GM04503 (cell line): ENCODE measurements at places on chromosomes 12 and 14.
A peak's percentile ranks its signal among the peaks of the same experiment; 100 is the strongest.

- DNase-seq: no peak
Observed at GRCh38 chr12:8823565-8824300, 1.3 kb downstream of the A2ML1 start.

GRCh38 chr12:119044094-119044493 lies 62.8 kb downstream of the SRRM4 start:
- no peak for DNase-seq

DNA sequence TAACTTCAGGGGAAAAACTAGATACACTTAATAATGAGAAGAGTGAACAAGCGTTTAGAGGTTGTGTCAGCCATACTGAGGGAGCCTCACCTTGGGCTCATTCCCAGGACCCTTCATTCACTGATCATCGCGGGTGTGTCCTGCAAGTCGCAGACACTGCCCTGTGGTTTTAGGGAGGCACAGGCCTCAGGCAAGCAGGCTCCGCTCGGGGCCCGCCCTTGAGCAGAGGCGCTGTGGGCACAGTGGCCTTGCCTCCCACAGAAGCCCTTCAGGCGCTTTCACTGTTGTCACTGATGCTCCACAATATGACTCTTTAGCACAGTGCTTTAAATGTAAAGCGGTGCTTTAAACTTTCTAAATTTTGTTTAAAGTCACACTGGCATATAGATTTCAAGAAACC lies 67.4 kb downstream of the DDX51 start:
- DNase-seq: no peak

DNA sequence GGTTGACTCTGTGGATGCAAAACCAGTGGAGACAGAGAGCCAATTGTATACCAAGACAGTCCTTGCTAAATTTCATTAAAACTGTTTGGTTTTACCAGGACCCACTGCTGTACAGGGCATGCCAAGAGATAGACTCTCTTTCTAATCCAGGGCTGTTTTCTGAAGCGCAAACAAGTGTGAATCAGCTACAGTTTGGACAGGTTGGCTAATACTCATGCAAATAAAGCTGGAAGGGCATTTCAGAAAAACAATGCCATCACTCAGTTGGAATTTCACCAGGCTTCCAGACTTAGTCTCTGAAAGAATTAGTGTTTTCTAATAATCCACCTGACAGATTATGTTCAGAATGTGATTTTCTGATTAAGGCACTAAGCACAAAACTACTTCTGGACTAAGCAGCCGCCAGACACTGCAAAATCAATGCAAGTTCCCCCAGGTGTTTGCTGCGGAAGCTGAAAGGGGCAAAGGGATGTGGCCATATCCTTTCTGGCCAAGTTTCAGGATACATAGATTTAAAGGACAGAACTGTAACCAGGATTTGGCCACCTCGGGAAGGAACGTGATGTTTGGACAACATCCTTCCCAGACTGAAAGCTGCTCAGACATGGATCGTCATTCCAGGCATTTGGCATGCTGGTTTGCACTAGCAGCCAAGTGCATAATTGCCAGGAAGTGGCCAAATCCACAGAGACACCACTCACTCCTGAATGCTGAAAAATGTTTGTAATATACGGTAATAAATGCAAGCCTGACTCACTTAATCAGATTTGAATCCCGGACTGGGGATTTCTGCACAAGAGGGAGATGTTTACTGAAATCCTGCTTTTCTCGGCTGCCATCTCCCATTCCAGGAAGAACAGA lies 32.0 kb upstream of the CDKN3 start:
- DNase-seq: peak; percentile 59

DNA sequence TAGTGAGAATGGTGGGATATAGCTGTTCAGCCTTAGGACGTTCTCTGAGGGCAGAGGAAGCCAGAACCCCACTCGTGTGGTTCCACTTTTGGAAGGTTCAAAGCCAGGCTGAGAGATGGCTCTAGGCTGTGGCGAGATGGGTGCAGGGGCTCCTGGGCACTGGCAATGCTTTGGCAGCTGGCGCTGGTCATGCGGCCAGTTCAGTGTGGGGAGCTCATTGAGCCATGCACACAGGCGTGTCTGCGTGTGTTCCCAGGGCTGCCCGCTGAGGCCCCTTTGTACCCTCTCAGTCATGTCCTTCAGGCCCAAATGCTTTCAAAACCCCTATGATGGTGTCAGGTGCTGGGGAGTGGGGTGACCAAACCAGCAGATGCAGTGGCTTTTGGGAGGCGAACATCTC lies 1.7 kb downstream of the TEX22 start:
- DNase-seq: no peak

DNA sequence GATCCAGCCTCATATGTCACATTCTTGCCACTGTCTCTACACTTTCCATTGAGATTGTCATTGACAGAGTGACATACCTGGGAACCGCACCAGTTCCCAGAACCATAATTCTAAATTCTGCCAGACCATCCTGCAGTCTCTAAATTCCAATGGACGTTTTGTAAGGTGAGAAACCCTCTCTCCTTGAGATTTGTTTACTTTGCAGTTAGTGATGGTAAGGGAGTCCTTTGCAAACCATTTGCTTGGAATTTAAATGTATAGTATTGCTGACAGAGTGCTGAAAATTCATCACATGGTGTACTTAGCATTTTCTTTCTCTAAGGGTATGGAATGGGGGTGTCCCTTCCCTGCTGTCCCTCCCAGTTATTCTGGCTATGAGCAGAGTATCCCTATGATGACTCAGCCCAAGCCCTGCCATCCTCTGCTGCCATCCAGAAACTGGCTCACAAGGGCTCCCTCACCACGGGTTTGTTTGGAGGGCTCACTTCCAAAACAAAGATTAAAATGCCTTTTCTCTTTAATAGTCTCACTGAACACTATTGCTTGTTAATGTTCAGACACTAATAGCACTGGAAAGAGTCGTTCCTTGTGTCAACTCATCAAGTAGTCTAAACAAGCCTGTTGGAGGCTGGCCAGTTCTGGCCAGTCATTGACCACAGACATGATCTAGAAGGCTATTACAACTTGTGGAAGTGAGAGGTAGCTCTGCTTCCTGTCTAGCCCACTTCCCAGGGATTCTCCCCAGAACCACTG lies 129.0 kb upstream of the HMGA2 start:
- DNase-seq: peak; percentile 86

DNA sequence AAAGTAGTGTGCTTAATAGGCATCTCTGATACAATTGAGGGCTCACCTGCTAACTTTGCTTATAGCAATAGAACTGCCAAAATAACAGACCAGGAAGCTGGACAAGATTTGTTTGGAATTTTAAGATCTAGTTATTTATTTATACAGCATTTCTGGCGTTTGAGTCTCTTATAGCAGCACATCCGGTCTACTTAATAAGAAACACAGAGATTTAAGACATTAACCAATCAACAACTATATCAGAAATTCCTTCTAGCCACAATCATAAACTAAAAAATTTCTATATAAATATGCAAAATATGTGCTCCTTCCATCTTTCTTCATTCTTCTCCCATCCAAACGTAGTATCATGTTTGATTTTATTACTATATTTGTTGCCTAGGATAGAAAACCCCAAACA lies 2.6 kb downstream of the RTN1 start:
- no peak for DNase-seq

GRCh38 chr14:99838639-99839134 lies 45.5 kb downstream of the EML1 start:
- DNase-seq: peak; percentile 25

- DNase-seq: peak; percentile 6
Observed at GRCh38 chr12:109777544-109777943, 55.7 kb downstream of the TRPV4 start.

DNA sequence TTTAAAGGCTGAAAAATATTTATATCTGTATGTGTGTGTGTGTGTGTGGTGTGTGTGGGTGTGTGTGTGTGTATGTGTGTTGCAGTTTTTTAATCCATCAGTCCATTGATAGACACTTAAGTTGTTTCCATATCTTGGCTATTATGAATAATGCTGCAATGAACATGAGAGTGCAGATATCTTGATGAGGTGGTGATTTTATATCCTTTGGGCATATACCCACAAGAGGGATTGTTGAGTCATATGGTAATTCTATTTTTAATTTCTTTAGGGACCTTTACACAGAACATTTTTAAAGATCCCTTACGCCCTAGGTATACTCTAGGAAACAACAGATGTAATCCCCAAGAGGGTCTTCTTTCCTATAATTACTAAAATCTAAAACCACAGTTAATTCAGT lies 154.5 kb upstream of the CLEC14A start:
- DNase-seq: no peak

- no peak for DNase-seq
Observed at GRCh38 chr12:72368719-72369422, 96.7 kb downstream of the TRHDE start.

GRCh38 chr12:1517007-1517406 lies 77.4 kb downstream of the FBXL14 start:
- peak; percentile 94 for DNase-seq

- DNase-seq: peak; percentile 32
Observed at GRCh38 chr12:76489737-76490136, 69.8 kb downstream of the OSBPL8 start.

- DNase-seq: no peak
Observed at GRCh38 chr12:114684870-114685273, 897 bp upstream of the TBX3 start.

- no peak for DNase-seq
Observed at GRCh38 chr12:130011611-130012385, 108.0 kb upstream of the TMEM132D start.

DNA sequence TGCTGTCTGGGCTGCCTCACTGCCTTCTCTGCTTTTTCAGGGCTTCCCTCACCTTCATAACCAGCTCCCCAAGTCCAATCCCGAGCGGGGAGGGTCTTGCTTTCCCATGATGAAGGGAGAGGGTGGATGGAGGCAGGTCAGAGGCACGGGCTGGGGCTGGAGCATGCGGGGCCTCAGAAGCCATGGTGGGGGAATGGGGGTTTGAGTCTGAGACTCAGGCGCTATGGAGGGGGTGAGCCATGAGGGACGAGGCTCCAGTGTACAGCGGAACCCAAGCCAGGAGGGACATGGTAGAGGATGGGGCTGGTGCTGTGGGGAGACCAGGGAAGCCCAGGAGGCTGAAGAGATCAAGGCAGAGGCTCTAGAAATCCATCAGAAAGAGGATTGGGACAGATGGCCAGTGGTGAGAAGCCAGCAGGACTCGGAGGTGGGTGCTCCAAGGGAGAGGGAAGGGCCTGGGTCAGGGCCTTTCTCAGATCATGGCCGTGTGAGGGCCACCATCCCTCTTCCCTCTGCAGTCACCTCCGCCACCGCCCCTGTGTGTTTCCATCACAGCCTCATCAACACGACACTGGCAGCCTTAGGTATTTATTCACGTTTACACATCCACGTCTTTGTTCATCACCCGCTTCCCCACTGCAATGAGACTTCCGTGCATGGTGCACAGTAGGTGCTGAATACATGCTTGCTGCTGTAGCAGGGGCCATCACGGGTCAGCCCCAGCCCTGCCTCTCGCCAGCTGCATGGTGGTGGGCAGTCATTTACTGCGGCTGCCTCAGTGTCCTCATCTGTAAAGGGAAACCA lies 144.7 kb downstream of the ADGRD1 start:
- no peak for DNase-seq

- no peak for DNase-seq
Observed at GRCh38 chr12:77816196-77816595, 14.5 kb upstream of the NAV3 start.

DNA sequence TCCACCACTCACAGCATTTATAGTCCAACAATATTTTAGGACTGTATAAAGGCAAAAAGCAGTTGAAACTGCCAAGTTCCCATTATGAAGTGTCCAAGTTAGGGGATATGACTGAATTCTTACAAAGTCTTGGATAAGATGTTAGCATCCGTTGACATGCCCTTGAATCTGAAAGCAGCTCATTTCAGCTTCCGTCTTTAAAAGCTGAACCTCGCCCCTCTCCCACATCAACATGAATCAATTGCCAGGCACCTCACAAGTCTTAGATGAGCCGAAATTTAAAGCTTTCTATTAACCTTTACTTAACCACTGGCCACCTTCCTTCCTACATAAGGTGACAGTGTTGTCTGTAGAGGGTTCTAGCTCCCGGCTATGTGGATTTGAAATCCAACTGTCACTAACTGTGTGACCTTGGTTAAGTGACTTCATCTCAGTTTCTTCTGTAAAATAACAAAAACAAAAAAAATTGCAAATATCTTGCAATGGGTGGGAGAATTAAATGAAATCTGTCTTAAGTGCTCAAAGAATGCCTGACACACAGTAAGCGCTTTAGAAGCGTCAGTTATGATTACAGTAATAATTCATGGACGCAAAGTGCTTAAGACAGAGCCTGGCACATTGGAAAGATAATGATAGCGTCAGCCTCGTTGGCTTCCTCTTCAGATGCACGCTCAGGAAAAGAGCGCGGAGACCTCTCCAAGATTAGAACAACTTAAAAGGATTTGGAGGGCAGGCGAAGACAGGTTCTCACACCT lies 1.2 kb downstream of the PPP1CC start:
- no peak for DNase-seq

GRCh38 chr12:29782285-29782870 lies 1.4 kb downstream of the TMTC1 start:
- DNase-seq: no peak

- no peak for DNase-seq
Observed at GRCh38 chr14:36284971-36285595, 35.4 kb downstream of the MBIP start.

- no peak for DNase-seq
Observed at GRCh38 chr14:48398675-48399282, 723.4 kb upstream of the MDGA2 start.

DNA sequence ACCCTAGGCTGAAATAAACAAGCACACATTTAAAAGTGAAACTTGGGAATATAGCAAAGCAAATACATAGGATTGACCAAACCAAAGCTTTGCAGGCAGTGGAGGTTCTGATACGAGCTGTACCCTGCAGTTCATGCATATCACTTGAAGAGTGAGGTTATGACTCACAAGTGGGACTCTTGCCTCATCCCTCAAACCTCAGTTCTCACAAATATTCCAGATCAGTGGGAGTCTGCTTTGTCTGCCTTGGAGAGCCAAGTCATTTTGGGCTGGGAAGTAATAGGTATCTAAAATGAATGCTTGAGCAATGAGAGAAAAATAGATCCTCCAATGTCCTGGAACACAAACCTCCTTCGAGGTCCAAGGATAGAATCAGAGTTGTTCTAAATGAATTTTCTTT lies 116.4 kb downstream of the LRIG3 start:
- peak; percentile 77 for DNase-seq

- no peak for DNase-seq
Observed at GRCh38 chr14:22566845-22567244, 22.2 kb downstream of the DAD1 start.

GRCh38 chr14:59630288-59630963 lies 53.8 kb upstream of the CCDC175 start:
- no peak for DNase-seq

GRCh38 chr12:25482625-25483024 lies 70.5 kb downstream of the LMNTD1 start:
- DNase-seq: no peak

- DNase-seq: no peak
Observed at GRCh38 chr12:92769124-92769901, 66.5 kb downstream of the PLEKHG7 start.

DNA sequence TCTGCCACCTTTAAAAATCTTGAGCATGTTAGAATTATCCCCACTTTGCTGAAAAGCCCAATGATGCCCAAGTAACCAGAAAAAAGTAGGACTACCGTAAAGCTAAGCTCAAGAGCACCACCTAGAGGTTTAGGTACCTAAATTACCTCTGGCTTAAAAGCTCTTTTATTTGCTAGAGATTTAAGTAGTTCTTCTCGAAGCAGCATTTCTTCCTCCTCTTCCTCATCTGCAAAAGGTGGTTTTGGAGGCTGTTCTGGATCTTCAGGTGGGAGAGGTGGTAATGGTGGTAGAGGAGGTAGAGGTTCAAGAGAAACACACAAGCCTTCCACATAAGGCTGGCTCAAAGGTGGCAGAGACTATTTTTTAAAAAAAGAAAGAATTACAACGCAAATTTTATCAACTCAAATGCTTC lies 26.9 kb downstream of the ZFC3H1 start:
- no peak for DNase-seq

GRCh38 chr14:20659813-20660395 lies 18.4 kb upstream of the OR6S1 start:
- no peak for DNase-seq
